HCT116 (cell line): ENCODE measurements at places on chromosomes 2 and 18.

DNA sequence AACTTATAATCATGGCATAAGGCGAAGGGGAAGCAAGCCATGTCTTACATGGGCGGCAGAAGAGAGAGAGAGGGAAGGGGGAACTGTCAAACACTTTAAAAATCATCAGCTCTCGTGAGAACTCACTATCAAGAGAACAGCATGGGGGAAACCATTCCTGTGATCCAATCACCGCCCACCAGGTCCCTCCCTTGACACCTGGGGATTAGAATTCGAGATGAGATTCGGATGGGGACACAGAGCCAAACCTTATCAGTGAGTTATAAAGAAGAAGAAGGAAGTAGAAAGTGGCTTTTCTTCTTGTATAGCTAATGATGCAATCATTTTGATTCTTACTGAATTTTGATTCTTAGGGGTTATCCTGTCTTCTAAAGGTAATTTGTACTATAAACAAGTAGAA is 51.4 kb downstream of the SMCHD1 start:
- 0 out of 2 replicates have a peak, but pooled peaks cover 6% of the 10 kb centered on the region for H3K36me3 ChIP-seq
- H3K4me3 ChIP-seq = no peak overlapping the region
- H3K27me3 ChIP-seq = no peaks in the 10 kb centered on the region
- no peak for DNase-seq
- H3K27ac ChIP-seq = no peak overlapping the region

GRCh38 chr2:99489761-99490622 is at the start of gene REV1:
Gene REV1 (minus strand): TSS chr2:99490017. CDS start chr2:99464975, 25,042 bp downstream.
- H3K27ac ChIP-seq = peak within 1 kb of the TSS; percentile 87
- peak within 1 kb of the TSS; percentile 68 for H3K4me3 ChIP-seq
- peaks cover 27% of the 10 kb centered on the region for H3K4me1 ChIP-seq
- no peaks in the 10 kb centered on the region for H3K27me3 ChIP-seq
- H3K36me3 ChIP-seq = no peaks in the 10 kb centered on the region

GRCh38 chr2:156042895-156043294 is 289.6 kb downstream of the NR4A2 start:
- H3K27ac ChIP-seq = no peak overlapping the region
- H3K4me1 ChIP-seq = no peaks in the 10 kb centered on the region

DNA sequence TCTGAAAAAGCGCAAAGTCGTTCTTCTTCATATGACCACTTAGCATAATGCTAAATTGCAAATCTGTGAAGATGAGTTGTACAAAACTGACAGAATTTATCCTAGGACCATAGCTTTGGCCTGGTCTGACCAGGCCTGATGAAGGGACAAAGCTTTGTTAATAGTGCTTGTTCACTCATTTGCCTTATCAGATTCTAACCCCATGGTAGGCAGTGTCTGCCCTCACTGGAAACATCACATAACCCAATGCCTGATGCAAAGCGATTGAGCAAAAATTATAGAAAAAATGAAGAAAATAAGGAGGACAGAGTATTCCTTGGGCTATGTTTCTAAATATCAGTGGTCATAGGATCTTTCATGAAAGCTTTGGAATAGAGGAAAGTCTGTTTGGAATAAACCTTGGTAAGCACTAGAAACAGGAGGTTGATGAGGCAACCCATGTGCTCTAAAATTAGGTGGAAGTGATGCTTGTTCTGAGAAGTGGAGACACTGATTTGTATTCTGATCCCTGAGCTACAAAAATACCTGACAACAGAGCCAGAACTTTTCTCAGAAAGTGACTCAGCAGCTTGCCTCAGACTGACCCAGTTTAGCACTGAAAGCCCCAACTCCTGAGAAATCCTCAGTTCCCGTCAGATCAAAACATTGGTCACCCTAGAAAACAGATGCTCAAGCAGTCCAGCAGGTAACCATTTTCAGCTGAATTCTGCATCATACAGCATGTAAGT is 131.4 kb upstream of the MAPRE2 start:
- DNase-seq = no peak
- no peaks in the 10 kb centered on the region for H3K4me1 ChIP-seq
- H3K36me3 ChIP-seq = no peaks in the 10 kb centered on the region
- no peak overlapping the region for H3K4me3 ChIP-seq
- no peak overlapping the region for H3K27ac ChIP-seq
- H3K27me3 ChIP-seq = no peaks in the 10 kb centered on the region

DNA sequence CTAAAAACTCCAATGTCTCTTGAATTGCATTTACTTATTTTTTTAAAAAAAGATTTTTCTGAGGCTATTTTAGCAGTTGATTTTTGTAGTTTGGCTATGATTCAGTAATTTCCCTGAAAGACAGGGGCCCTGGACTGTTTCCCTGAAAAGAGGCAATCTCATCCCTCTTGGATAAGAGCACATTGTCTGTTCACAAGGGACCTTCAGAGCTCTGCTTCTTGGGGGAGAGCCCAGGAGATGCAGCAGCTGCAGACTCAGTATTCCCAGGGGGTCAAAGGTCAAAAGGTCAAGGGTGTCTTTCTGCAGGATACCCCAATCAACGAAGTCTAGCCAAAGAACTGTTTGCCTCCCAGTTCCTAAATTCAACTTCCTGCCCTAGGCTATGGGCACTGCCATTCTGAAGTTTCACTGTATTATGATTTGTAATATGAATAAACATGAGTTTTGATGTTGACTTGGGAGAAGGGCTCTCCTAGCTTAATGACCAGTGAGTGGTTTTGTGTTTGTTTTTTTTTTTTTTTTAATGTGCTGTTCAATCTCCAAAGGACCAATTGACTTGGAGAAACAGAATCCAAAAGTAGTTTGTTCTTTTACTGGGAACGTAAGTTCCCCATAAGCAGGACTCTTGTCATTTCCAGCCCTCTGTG is 157.0 kb upstream of the SERPINE2 start:
- no peak overlapping the region for H3K27ac ChIP-seq
- H3K4me1 ChIP-seq = no peaks in the 10 kb centered on the region
- no peaks in the 10 kb centered on the region for H3K27me3 ChIP-seq
- H3K36me3 ChIP-seq = no peaks in the 10 kb centered on the region; the same call in 1 of the 2 replicates
- no peak overlapping the region for H3K4me3 ChIP-seq
- DNase-seq = no peak

GRCh38 chr2:197237291-197238042 is 73.1 kb downstream of the ANKRD44 start:
- no peak overlapping the region for H3K27ac ChIP-seq
- H3K27me3 ChIP-seq = no peaks in the 10 kb centered on the region
- no peak overlapping the region for H3K4me3 ChIP-seq

GRCh38 chr2:68368654-68369336 is 3.7 kb downstream of the PLEK start:
- no peak overlapping the region for H3K4me3 ChIP-seq
- H3K27me3 ChIP-seq = no peaks in the 10 kb centered on the region
- H3K27ac ChIP-seq = no peak overlapping the region

- peak overlapping the region; percentile 100 for H3K27ac ChIP-seq
- no peak for DNase-seq
- H3K4me1 ChIP-seq = peaks cover 20% of the 10 kb centered on the region
Measured at GRCh38 chr2:70089220-70089982, 2.1 kb downstream of the PCBP1 start.

DNA sequence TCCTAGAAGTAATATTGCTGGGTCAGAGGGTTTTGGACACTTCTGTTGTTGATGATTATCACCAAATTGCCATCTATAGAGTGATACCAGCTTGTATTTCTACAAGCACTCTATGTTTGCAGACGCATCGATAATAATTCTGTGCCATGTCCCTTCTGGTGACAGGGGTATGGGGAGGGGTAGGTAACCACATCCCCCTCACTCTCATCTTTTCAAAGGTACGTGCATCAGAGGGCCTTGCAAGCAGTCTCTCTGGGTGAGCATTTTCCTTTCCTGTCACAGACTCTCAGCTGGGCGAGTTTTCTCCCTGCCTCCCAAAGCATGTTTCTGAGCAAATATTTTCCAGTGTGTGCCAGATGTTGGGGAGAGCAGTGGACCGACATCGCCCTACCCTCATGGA is 98.0 kb downstream of the SMAD7 start:
- no peak overlapping the region for H3K27ac ChIP-seq
- H3K4me1 ChIP-seq = peaks cover 19% of the 10 kb centered on the region
- no peaks in the 10 kb centered on the region for H3K36me3 ChIP-seq
- H3K27me3 ChIP-seq = no peaks in the 10 kb centered on the region
- DNase-seq = no peak

DNA sequence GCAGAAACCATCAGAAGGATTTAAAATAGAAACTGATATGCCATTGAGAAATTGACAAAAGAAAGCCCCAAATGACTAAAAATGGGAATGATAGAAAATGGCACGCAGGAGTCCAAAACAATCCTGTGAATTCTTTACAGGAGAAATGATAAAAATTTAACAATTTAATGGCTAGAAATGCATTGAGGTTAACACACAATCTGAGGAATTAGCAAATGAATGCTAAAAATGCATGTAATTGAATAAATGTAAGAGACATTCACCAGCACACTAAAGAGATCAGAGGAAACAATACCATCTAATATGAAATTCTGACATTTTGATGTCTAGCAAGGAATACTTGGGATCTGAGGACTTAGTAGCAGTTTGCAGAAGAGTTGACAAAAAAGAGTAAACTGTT is 37.0 kb downstream of the MARCHF4 start:
- H3K4me1 ChIP-seq = peaks cover 8% of the 10 kb centered on the region; the same call in 1 of the 2 replicates
- H3K4me3 ChIP-seq = no peak overlapping the region
- no peaks in the 10 kb centered on the region for H3K36me3 ChIP-seq

GRCh38 chr2:67213270-67213670 is 183.9 kb upstream of the ETAA1 start:
- no peak overlapping the region for H3K4me3 ChIP-seq
- DNase-seq = no peak
- no peaks in the 10 kb centered on the region for H3K4me1 ChIP-seq
- H3K36me3 ChIP-seq = no peaks in the 10 kb centered on the region

- no peaks in the 10 kb centered on the region for H3K27me3 ChIP-seq
- H3K4me3 ChIP-seq = no peak overlapping the region
- H3K36me3 ChIP-seq = no peaks in the 10 kb centered on the region
- H3K4me1 ChIP-seq = no peaks in the 10 kb centered on the region
- DNase-seq = no peak
- no peak overlapping the region for H3K27ac ChIP-seq
Measured at GRCh38 chr18:74905247-74905646, 303.7 kb downstream of the PTGR3 start.

DNA sequence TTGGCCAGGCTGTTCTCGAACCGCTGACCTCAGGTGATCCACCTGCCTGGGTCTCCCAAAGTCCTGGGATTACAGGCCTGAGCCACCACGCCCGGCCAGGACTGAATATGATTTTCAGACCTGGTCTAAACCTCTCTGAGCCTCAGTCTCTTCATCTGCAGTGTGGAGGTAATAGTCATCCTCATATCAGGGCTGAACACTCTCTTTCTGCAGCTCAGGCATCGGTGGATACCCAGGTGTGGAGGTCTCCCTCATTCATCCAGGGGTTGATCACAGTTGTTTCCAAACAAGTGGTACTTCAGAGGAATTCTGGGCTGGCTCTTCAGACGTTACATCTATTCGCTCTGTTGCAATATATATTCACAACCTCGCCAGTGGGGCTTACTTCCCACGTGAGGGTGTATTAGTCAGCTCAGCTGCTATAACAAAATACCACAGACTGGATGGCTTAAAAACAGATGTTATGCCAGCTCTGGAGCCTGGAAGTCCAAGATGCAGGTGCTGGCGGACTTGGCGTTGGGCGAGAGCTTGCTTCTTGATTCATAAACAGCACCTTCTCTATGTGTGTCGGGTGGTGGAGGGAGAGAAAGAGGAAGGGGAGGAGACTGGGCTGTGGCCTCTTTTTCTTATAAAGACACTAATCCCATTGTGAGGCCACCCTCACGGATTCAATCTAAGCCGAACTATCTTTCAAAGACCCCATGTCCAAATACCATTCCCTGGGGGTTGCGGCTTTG is 2.9 kb upstream of the MBP start:
- no peak for DNase-seq
- no peak overlapping the region for H3K27ac ChIP-seq
- no peaks in the 10 kb centered on the region for H3K27me3 ChIP-seq
- H3K4me1 ChIP-seq = peaks cover 21% of the 10 kb centered on the region

DNA sequence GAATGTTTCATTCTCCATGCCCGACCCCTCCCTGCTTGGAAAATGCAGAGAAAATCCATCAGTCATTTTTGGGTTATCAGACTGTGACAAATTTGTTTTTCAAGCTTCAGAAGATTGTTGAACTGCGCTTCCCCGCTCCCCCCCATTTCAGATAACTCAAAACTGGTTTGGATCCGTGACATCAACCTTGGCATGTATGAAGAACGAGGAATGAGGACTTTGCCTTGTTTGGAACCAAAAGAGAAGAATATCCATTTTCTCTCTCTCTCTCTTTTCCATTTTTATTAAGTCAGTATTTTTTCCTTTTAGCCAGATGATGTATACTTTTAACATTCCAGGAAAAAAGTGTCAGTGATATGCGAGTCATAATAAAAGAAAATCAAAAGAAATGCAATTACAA is 171.6 kb downstream of the BCL2 start:
- H3K27ac ChIP-seq = no peak overlapping the region
- H3K4me1 ChIP-seq = no peaks in the 10 kb centered on the region
- H3K4me3 ChIP-seq = no peak overlapping the region
